Stimulated activated CD8-positive, alpha-beta memory T cell treated with anti-CD3 and anti-CD28 coated beads, Interleukin-4, amount 100 ng/mL, for 4 hours (primary cell): ENCODE measurements at places on chromosomes 11 and 22.

DNA sequence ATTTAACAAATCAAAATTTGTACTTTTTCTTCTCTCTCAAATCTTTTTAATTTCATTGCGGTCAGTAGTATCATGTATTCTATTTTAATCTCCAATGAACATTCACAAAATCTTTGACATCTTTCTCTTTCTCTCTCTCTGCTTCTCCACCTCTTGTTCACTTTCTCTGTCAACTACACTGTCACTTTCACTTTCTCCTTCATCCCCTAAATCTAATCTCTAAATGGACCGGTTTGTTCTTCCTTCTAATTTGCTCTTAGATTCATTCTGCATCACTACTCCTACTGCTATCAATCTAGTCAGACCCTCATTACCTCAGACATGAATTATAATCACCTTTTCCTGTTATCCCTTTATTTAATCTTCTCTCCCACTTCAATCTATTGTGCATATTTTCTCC lies 18.6 kb downstream of the CCDC73 start:
- no peak for DNase-seq

GRCh38 chr22:39997939-39998726 lies 3.4 kb downstream of the FAM83F start:
- DNase-seq, result no peak

DNA sequence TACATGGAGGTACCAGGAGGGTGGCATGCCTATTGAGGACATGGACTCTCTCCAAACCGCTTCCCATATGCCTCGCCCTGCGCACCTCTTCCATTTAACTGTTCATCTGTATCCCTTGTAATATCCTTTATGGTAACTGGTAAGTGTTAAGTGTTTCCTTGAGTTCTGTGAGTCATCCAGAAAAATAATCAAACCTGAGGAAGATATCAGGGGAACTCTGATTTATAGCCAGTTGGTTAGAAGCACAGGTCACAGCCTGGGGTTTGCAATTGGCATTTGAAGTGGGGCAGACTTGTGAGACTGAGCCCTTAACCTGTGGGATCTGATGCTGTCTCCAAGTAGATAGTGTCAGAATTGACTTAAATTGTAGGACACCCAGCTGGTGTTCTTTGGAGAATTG lies 27.6 kb upstream of the CAT start:
- no peak for DNase-seq

DNA sequence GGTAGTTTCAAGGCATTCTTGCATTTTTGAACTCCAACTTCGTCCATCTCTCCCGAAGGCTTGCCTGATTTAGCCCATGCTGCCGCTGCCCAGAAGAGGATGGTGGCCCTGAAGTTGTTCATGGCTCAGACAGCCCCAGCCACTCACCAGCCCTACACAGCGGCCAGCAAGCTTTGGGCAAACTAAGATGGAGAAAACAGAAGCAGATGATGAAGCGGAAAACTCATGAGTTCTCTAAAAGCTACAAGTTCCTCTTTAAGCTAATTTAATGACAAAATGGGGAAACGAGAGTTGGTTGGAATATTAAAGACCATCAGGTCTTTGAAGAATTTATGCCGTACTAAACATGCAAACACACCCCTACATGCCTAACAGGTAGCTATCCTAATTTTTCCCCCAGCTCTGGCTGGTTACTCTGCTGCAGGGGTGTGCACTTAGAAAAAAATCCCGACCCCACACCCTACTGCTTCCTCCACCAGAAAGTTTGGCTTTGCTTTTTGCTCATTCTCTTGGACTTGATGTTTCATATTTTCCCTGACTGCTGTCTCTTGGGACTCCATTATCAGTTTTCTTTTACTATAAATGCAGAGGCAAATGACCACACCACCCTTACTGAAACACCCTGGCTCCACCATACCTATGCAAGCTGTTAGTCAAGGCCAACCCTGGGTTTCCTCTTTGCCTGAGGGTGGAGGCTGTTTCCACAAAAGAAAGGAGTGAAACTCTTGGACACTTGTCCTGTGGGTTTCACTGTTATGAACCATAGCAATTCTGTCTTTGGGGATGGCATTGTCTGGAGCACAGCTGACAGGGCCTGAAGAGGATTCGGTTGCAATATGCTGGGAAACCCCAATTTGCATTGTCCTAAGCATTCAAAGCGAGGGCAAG lies at the start of gene MPEG1:
TSS of gene MPEG1 (minus strand) at position 184 of the 888 bp plus-strand sequence. CDS start at position 122, 62 bp downstream.
- DNase-seq, result no peak
